ENCODE measurements at places on chromosomes 11 and 22.

DNA sequence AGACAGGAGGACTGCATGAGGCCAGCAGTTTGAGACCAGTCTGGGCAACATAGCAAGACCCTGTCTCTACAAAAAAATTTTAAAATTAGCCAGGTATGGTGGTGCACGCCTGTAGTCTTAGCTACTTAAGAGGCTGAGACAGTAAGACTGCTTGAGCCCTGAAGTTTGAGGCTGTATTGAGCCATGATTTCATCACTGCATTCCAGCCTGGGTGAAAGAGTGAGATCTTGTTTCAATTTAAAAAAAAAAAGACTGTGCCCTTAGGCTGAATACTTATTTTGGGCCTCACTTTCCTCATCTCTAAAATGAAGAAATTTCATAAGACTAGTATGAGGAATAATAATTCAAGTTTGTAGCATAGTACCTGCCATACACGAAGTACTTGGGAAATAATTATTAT, 6.9 kb downstream of the AQP11 start:
- DNase-seq = no peak

DNA sequence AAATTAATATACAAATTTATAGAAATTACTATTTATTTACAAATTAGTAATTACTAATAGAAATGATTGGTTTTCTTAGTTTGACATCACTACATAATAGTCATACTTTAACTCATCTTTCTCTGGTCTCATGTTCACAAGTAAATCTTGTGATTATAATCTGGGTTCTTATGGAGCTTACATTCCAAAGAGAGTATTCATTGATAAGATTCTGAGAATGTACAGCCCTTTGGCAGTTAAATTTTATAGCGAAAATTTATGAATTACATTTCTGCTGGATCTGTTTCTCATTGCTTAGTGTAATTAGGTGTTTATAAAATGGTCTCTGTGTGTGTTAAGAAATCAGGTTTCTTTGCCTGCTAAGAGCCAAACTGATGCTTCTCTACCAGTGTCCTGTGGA, 175.2 kb downstream of the TMEM135 start:
- no peak for DNase-seq

- peak; percentile 88 for DNase-seq
These were observed 16.0 kb upstream of the BMAL1 start for GRCh38 chr11:13261591-13262061.

- no peak for DNase-seq
These were observed 2.7 kb upstream of the LDHAL6A start for GRCh38 chr11:18452927-18453326.

DNA sequence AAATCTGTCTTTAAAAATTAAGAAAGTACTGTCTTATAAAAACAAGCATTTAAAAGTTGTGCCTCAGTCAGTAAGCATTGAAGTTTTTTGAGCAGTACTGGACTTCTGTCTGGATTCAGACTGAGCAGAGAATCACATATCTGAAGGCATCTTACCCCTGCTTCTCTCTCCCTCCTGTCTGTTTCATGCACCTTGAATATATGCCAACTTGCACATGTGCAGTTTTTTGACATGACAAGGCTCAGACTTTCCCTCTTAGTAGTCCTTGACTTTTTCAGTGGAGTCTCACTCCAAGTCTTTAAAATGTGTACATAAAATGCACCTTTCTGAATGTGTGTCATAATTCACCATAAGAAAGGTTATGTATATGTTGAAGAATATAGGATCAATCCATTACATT, 19.8 kb downstream of the SPECC1L start:
- DNase-seq = no peak

DNA sequence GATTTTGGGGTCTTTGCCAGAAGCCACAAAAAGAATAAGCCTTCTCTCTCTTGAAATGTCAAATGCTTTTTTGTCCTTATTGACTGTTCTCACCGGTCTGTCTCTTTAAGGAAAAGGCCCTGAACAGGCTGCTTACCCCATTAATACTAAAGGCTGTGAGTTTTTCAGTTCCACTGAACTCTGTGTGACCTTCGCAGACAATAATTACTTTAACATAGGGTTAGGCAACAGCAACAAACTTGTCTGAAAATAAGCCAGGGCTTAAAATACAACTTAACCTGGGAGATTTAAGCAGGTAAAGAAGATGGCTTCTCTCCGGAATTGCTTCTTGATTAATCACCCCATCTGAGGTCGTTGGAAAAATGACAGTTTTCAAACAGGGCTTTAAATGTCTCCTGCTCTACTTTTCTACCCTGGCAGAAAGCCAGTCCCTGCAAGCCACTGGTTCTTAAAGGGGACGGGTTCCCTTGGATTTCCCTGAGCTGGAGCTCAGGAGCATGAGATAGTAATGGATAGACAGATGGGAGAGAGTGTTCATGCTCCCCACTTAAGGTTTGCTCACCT, 69.4 kb downstream of the ARL14EP start:
- DNase-seq = peak; percentile 12

DNA sequence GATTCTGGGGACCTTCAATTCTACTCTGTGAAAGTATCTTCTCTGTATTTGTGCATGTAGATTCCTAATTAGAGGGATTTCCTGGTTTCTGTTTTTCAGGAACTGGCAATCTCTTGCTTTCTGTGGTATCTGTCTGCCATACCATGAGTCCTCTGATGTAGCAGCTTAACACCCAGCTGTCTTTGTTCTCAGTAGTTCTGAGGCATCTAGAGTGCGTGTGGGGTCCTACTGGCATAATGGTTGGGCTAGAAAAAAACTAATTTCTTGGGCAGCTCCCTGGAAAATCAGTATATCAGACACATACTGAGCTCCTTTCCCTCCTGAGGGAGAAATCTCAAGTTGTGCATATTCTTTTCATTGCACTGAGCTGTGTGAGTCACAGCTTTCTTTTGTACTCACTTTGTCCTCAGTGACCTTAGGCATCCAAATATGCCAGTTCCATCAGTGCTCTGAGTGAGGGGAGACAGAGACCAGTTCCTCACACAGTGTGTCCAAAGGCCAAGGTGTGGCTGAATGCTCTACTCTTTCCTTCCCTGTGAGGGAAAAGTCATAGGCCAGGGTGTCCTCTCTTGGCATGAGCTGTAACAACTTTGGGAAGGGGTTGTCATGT, 35.5 kb upstream of the SLC22A24 start:
- DNase-seq = no peak

- DNase-seq = no peak
These were observed 12.5 kb downstream of the IL17REL start for GRCh38 chr22:49999946-50000586.

DNA sequence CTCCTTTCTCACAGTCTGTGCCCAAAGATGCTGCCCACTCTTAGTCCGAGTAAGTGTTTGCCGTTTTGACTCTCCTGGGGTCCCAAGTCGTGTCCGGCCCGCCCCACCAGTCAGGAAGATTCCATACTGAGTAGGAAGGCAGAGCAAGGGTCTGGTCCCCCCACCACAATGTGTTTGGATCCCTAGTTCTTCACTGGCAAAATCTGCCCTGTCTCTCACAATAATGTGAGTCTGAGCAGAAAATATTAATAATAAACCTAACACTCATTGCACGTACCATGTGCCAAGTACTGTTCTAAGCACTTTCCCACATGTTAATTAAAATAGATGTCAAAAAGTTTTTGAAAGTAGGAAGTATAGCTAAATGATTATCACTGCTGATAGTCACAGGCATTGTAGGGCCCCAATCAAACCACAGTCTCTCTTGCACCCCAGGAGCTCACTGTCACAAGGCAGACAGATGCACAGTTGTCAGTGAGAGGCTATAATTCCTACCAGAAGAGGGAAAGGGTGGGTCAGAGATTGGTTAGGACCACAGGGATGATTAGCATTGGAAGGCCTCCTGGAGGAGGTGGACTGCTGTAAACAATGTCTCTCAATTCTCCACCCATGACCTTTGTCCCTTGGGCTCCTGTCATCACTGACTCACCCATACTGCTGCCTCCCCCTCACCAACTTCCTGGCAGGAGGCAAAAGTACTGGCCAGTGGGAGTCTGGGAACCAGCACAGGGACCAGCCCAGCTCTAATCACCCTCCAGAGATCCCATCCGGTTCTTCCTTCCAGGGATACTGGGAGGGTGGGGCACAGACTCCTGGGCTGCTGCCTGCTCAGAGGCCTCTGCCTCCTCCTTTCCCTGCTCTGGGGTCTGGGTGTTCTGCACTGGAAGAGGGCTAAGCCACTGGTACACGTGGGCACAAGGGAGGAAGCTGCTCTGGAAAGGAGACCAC, 1.0 kb upstream of the POLD4 start:
- peak; percentile 93 for DNase-seq

- DNase-seq = peak; percentile 36
These were observed 49.0 kb upstream of the AMPD3 start for GRCh38 chr11:10405865-10406592.

DNA sequence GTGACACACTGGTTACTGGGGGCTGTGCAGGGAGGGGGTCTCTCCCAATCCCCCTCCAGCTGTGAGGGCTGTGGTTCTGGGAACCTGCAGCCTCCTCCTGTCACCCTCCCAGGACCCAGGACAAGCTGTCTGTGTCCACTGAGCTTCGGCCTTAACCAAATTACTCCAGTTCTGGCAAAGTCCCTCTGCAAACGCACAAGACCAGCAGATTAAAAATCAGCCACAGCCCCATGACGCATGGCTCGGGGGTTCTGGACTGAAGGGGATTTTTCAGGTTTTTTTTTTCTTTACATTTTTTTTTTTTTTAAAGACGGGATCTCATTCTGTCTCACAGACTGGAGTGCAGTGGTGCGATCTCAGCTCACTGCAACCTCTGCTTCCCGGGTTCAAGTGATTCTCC, 32.2 kb upstream of the A4GALT start:
- no peak for DNase-seq

- no peak for DNase-seq
These were observed 22.0 kb downstream of the FZD4 start for GRCh38 chr11:86932924-86933875.

- no peak for DNase-seq
These were observed 39.0 kb downstream of the FAM83F start for GRCh38 chr22:40033586-40034380.

DNA sequence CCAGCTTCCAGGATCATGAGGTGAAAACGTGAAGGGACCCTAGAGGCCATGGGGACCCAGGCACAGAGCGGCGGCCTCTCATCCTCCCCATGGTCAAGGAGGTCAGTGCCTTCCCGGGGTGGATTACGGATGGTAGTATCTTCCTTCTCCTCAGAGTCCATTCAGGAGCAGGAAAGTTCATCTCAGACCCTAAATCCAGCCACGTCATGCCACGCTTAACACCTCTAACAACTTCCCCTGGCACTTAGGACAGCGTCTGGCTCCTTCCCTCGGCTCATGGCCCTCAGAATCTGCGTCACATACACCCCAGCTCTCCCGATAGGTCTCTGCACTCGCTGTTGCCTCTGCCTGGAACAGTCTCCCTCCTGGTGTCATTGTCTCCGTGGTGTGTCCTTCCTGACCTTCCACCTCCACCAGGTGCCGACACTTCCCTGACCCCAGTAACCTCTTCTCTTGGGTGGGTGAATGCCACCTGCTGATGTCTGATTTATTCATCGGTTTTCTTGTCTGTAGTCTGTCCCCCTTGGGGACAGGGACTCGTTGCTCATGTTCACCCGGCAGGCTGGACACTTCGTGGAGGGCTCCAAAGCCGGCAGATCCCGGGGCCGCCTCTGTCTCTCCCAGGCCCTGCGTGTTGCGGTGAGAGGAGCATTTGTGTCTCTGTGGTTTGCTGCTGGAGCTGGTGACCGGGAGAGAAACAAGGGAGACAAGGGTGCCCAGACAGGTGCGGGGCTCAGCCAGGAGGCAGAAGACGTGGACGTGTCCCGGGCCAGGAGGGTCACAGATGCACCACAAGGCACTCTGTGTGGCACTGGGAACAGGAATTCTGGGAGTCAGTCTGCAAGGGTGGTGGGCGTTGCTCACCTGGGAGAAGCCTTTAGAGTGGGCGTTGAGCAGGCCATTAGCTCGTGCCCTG, 1.4 kb downstream of the MYEOV start:
- no peak for DNase-seq

DNA sequence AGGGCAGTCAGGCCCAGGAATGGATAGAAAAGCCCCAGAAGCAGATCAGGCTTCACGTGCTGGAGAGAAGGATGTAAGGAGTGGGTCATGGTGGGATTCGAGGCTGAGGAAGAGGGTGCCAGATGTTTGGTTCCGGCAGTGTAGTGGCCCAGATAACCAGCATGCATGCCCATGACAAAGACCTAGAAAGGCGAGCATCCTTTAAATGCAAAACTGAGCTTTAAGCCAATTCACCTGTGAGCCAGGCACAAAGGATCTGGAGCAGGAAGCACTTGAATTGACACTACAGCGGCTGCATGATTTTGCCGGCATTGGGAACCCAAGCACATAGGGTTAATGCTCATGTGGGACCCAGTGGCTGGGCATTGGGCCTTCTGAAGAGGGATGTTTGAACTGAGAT, 185.5 kb downstream of the TRIM29 start:
- no peak for DNase-seq

DNA sequence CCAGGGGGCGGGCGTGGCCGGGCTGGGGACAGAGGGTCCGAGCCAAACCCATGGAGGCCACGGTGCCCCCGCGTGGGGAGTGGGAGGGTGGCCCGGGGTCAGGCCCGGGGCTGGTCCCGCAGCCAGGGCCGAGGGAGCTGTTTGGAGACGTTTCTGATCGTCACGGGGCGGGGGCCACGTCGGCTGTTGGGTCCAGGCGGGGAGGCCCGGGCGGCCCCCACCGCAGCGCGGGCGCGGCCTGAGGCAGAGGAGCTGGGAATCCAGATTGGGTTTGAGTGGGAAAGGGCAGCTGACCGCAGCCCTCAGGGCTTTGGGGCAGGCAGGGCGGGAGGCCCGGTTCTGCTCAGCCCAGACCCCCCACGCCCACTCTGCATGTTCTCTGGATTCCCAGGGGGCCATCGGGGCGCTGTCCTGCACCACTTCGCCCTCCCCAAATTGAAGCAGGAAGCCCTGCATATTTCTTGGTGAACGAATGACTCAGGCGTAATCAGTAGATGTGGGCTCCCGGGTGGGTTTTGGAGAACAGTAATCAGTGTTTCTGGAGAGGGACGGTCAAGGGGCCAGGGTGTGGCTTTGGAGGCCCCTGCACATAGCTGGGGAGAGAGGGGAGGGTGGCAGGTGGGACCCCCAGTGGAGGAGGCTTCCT, 583 bp downstream of the MRPL23 start:
- no peak for DNase-seq

DNA sequence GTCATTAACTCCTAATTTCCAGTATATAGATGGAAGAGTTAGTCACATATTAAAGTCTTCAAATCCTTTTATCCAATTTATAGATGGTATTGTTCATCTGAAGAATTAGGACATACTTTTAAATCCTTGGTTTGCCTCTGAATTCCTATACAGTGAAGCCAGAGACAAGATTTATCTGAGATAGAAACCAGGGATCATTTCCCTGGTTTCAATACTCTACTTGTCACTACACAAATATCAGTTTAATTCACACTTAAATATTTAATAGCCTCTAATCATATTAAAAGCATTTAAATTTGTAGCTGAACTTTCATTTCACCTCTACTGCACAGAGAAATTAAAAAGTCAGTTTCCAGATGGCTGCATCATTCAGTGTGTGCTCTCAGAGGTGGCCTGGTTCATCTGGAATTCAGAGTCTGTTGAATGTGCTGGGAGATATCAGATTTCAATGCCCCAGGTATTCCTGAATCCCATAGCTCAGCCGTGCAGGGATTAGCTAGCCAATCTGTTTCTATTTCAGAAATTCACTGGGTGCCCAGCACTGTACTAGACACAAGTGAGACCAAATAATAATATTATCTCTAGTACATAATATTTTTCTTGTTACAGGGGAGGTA, 344.3 kb downstream of the AASDHPPT start:
- no peak for DNase-seq

GRCh38 chr11:124768914-124769313, 6.8 kb upstream of the ESAM start:
- no peak for DNase-seq

- no peak for DNase-seq
These were observed 17.1 kb downstream of the LTO1 start for GRCh38 chr11:69657911-69658625.

GRCh38 chr11:12213883-12214282, 103.5 kb downstream of the MICAL2 start:
- DNase-seq = no peak

Data from epithelial cell of proximal tubule (primary cell).